Esophagus muscularis mucosa (tissue), 4 donors: ENCODE measurements at places on chromosomes 7 and 10. TPM values are rescaled to one million over a fixed set of nuclear protein-coding genes. Genes with fewer than 3 reads are reported as not detected.

Gene SPAG6
- total RNA-seq = not detected

GRCh38 chr7:28980451-28981160, 22.5 kb upstream of the TRIL start:
- no peaks in the 10 kb centered on the region for H3K27me3 ChIP-seq
- H3K27ac ChIP-seq = no peak overlapping the region
- peak; percentile 78 for DNase-seq
- H3K36me3 ChIP-seq = no peaks in the 10 kb centered on the region
- no peak overlapping the region for H3K4me3 ChIP-seq
- peaks cover 19% of the 10 kb centered on the region for H3K4me1 ChIP-seq

Gene OR2A12
- total RNA-seq = not detected

GRCh38 chr10:21814866-21815265, 188.7 kb downstream of the DNAJC1 start:
- no peaks in the 10 kb centered on the region for H3K27me3 ChIP-seq
- no peak overlapping the region for H3K27ac ChIP-seq
- no peak overlapping the region for H3K4me3 ChIP-seq
- H3K36me3 ChIP-seq = no peaks in the 10 kb centered on the region
- no peaks in the 10 kb centered on the region for H3K4me1 ChIP-seq
- DNase-seq = no peak

GRCh38 chr10:45624724-45625123, 47.8 kb downstream of the ZFAND4 start:
- peaks cover 4% of the 10 kb centered on the region for H3K4me1 ChIP-seq
- H3K4me3 ChIP-seq = no peak overlapping the region
- no peaks in the 10 kb centered on the region for H3K27me3 ChIP-seq
- no peak overlapping the region for H3K27ac ChIP-seq

GRCh38 chr10:122673269-122673668, 26.4 kb downstream of the C10orf120 start:
- no peaks in the 10 kb centered on the region for H3K36me3 ChIP-seq
- no peak overlapping the region for H3K27ac ChIP-seq
